ENCODE measurements at places on chromosomes 5 and 9.

GRCh38 chr5:132474881-132475496, 15.6 kb downstream of the IRF1 start:
- DNase-seq, result no peak

GRCh38 chr5:52638732-52639131, 149.0 kb upstream of the ITGA1 start:
- DNase-seq, result no peak

- DNase-seq, result no peak
Observed at GRCh38 chr5:66354422-66354821, 210.3 kb downstream of the SREK1 start.

GRCh38 chr5:78734094-78734845, 85.7 kb upstream of the LHFPL2 start:
- no peak for DNase-seq

DNA sequence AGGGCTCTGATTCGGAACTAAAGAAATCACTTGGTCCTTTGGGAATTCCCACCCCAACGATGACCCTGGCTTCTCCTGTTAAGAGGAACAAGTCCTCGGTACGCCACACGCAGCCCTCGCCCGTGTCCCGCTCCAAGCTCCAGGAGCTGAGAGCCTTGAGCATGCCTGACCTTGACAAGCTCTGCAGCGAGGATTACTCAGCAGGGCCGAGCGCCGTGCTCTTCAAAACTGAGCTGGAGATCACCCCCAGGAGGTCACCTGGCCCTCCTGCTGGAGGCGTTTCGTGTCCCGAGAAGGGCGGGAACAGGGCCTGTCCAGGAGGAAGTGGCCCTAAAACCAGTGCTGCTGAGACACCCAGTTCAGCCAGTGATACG, 83.4 kb downstream of the GOLPH3 start:
- no peak for DNase-seq

DNA sequence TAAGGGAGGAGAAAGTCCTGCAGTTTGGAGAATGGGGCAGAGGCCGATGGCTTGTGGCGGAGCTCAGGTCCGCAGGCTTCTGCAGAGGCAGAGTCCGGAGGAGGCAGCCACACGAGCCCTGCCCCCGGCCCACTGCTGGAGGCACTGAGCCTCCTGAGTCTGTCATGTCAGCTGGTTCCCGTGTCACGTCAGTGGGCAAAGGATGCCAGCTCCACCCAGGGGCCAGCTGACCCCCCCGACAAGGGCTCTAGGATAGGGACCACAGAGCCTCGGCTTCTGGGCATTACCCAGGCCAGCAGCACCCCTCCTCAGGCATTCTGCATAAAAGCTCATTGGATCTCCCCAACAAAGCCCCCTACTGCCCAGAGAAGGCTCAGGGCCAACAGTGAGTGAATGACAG, 8.5 kb downstream of the SH3PXD2B start:
- DNase-seq, result no peak

Data from activated effector memory CD4-positive, alpha-beta T cell treated with Interleukin-2 at 50 U/mL for 16 hours (primary cell).